Transverse colon (tissue), 4 donors: ENCODE measurements at places on chromosomes 4 and X.

- peak; percentile 26 for DNase-seq
These were observed 500 bp downstream of the GAR1 start for GRCh38 chr4:109816082-109816442.

DNA sequence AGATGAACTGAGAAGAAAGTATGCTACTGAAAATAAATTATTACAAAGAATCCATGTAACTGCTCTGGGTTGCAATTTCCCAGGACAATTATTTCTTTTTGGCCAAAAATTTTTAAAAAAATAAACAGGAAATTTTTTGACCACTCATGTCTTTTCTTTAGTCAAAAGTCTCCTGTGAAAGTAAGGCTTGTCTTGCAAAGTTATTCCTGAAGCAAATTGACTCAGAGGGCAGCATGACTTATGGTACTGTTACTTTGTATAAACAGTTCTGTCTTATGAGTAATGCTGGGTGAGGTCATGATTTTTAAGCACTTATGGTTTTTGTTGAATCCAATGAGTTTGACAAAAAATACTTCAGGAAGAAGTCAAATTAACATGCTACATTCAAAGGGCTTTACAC, 292.8 kb upstream of the ARSJ start:
- no peak for DNase-seq

- DNase-seq, result no peak
These were observed 57.0 kb downstream of the LCORL start for GRCh38 chr4:17964576-17964975.

- DNase-seq, result no peak
These were observed at the start of gene ZAR1 for GRCh38 chr4:48490012-48490679. ZAR1 (plus strand) TSS chr4:48490252; CDS start chr4:48490292, 40 bp downstream.

DNA sequence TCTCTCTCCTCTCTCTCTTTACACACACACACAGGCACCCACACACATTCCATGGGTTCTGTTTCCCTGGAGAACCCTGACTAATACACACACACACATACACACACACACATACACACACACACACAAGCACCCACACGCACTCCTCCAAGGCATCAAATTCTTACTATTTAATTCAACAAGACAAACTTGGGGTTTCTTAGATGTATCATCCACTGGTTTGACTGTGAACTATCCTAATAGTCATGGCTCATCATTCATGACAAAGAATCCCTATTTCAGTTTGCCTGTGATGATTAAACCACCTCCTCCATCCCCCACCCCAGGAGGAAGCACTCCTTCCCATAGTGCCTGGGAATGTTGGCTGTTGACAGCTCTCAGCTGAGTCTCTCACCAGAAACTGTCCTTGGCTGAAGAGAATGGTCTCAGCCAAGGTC, 98.2 kb downstream of the USP46 start:
- no peak for DNase-seq

DNA sequence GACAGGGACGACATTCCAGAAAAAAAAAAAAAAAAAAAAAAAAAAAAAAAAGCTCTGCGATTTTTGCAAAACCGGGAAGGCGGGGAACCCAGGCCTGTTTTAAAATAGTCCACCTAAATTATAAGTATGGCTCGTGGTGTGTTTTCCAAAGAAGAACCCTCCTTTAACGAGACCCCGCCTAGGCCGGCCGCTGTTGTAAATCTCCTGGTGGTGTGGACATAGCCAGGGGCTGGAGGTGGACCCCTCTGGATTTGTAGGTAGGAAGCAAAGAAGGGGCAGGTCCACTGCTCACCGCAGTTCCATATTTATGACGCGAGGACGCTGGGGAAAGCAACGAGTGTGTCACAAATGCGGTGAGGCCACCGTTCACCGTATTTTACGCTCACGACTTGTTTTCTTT, 94.0 kb upstream of the SHOX start:
- no peak for DNase-seq
